Stimulated activated CD8-positive, alpha-beta memory T cell treated with anti-CD3 and anti-CD28 coated beads, Interleukin-2, amount 100 ng/mL, for 1 hour (primary cell): ENCODE measurements at places on chromosomes 2 and 18.

- no peak for DNase-seq
These were observed 109.1 kb downstream of the SMAD2 start for GRCh38 chr18:47821314-47821713.

- peak; percentile 28 for DNase-seq
These were observed 57.1 kb downstream of the RMDN2 start for GRCh38 chr2:37982147-37982582.

DNA sequence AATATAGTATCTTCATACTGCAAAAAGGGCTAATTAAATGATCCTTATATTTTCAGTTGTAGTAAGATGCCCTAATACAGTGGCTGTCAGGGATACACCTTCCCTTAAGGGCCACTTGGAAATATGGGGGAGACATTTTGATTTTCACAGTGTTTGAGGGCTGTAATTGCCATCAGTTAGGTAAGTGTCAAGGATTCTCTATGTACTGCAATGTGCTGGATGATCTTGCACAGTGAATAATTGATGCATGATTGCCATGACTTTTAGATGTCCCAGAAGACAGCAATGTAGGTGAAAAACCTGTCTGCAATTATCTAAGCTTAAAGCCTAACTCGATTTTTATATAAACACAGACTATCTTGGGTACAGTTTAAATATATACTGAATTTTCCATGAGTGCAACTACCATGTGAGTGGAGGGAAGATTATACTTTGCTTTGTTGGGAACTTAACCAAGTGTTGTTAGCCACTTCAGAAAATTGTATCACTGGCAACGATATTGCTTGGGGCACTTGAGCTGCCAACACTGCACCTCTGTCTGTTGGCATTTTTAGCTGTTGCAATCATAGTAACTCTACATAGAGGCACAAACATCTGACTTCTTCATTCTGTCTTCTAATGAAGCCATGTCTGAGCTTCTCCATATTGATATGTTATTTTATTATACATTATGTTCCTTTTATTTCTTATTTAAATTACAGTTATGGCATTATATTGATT is 45.2 kb downstream of the MAIP1 start:
- no peak for DNase-seq

DNA sequence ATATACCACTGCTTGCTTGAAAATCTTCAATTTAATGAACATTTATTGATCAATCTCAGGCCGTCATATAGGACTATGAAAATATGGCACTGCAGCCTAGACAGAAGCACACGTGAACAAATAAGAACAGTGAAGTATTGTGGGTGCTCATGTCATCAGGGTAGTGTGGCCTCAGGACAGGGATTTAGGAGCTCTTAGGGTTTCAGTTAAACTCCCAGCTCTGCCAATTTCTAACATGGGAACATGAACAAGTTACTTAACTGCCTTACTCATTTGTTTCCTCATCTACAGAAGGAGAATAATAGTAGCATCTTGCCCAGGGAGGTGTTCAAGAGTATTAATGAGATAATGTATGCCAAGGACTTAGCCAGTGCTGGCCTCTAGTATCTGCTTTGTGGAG is 146.0 kb upstream of the MAP3K20 start:
- no peak for DNase-seq

DNA sequence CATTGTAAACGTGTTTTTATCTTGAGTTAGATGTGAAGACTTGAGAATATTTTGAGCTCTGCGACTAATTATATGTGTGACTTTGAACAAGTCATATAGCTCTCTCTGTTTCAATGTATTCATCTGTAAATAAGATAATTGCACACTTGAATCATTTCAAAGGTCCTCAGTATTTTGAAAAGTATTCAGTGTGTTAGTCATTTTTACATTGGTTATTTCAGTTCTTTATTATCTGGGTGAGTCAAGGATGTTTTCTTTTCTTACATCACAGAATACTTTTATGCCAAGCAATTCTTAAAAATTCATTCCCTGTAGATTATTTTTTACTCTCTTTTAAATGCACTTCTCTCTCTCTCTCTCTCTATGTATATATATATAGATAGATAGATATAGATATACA is 1098.0 kb upstream of the ZEB2 start:
- DNase-seq: no peak

GRCh38 chr2:174465327-174465726 is 21.5 kb downstream of the GPR155 start:
- no peak for DNase-seq

DNA sequence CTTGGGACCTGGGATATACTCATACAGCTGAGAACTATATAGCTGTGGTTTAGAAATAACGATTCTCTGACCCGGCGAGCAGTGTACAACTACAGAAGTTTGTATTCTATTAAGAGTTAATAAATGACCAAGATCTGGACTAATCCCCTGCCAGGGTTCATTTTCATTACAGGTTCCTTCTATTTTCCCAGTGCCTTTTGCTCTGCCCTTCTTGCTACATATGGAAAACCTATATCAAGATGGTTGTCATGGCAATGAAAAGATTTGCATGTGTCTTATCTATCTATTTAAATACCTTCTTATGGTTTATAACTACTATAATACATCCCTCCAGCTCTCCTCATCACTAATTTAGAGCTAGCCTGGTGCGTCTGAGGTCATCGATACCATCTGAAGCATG is 965.2 kb downstream of the BCL11A start:
- no peak for DNase-seq

DNA sequence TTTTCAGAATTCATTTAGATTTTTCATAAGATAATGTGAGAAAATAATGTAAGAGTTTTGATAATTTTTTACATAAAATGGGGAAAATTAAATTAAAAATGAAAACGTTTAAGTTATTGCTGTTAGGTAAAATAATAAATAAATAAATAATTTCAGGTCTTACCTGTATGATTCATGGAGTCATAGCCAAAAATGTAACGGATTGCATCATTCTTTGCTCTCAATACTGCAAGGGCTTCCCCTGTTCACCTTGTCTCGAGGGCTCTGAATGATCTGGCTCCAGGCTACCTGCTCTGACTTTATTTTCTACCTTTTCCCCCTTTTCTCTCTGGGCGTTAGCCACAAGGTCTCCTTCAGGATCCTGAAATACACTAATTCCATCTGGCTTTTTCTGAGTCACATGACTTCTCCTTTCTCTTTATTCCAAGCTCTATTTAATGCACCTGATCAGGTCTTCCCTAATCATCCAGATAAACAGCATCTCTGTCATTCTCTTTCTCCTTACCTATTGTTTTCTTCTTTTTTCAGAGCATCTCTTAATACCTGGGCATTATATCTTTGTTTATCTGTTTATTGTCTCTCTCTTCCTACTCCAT is 30.0 kb upstream of the CFAP36 start:
- no peak for DNase-seq

- DNase-seq: no peak
These were observed 22.1 kb upstream of the CTDP1 start for GRCh38 chr18:79657342-79657996.

DNA sequence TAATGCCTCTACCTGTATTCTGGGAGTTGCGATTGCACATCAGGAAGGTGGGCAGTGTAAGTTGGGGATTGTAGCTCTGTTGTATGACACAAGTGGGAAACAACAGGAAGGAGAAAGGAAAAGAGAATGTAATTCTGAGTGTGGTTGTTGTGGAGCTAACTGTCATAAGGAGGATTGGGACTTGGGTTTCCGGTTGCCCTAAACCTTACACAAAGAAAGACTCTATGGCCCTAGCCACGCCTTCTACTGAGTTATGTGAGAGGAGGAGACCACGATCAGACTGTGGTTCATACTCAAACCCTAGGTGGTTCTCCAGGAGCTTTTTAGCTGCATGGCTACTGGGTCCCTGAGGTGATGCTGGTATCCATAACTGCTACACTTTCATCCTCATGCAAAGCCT is 86.5 kb downstream of the TANC1 start:
- no peak for DNase-seq

- DNase-seq: no peak
These were observed 365.1 kb upstream of the ETAA1 start for GRCh38 chr2:67032076-67032475.

DNA sequence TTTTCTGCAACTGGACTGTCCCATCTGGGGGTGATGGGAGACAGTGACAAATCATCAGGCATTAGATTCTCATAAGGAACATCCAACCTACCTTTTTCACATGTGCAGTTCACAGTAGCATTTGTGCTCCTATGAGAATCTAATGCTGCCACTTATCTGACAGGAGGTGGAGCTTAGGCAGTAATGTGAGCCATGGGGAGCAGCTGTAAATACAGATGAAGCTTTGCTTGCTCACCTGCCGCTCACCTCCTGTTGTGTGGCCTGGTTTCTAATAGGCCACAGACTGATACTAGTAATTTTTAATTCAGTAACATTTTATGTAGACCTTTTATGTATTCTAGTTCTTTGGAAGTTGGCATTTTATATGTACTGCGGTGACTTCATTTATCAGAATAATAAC is 180.1 kb upstream of the SPOPL start:
- DNase-seq: no peak

DNA sequence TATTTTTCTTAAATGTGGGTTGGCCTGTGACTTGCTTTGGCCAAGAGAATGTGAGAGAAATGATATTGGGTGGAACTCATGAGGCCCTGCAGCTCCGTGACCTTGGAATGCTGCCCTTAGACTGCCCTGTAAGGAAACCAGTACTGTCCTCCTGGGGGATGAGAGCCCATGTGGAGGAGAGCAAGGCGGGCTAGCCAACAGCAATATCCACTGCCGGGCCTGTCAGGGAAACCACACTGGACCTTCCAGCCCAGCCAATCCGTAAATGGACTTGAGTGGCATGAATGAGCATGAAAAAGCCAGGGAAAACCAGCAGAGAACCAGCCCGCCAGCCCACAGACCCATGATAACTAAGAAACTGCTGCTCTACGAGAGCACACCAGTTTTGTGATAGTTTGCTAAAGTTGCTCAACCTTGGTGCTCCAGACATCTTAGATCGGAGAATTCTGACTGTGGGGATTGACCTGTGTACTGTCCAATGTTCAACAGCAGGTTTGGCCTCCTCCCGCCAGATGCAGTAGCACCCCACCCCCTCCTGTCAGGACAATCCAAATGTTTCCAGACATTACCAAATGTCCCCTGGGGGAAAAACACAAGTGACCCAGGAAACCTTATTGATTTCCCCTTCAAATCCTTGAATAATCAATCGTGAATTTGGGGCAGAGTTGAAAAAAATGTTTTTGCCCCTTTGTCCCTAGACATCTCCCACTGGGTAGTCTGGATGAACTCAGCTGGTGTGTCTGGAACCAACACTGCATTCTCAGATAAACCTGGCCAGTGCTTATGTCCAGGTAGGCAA is 27.2 kb downstream of the ALPK2 start:
- no peak for DNase-seq

GRCh38 chr2:21234464-21235120 is 110.8 kb downstream of the TDRD15 start:
- no peak for DNase-seq

DNA sequence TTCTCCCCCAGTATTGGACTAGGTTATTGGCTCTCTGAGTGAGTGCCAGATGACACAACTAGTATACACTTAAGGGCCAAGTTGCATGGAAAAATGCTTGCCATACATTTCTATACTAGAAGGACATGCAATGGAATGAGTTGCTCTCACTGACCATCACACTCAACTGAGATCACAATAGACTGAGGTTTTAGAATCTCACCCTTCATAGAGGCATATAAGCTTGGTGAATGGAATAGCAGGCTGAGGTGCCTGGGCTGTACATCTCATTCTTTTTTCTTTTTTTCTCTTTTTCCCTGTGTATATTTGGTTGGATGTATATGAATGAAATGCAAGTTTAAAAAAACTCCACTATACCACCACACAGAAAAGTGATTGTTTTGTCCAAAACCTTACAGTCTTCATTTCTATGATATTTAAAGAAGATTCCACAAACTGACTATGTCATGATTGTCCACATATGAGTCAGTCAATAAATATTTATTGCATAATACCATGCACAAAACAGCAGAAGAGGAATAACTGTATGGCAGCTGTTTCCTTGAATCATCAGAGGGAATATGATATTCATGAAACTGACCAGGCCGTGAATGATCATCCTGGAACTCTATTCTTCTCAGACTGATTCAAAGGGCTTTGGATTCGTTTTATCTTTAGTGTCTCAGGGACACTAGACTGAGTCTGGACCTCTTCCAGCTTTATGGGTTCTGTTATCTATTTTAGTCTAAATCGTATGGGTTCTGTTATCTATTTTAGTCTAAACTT is 122.6 kb upstream of the STK17B start:
- no peak for DNase-seq

- no peak for DNase-seq
These were observed 282.9 kb upstream of the TNP1 start for GRCh38 chr2:217142649-217143266.

DNA sequence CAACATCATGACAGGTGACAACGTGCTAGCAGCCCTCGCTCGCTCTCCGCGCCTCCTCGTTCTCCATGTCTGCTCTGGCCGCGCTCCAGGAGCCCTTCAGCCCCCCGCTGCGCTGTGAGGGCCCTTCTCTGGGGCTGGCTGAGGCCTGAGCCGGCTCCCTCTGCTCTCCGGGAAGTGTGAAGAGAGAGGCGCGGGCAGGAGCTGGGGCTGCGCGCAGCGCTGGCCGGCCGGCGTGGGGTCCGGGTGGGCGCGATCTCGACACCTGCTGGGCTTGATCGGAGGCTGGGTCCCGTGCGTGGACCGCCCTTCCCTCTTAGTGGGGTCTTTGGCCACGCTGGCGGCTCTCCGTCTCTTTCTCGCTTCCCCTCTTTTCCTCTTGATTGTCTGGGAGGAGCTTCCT is 195.5 kb downstream of the ANKRD30BL start:
- no peak for DNase-seq

GRCh38 chr2:134193006-134193405 is 60.9 kb upstream of the MGAT5 start:
- DNase-seq: no peak

DNA sequence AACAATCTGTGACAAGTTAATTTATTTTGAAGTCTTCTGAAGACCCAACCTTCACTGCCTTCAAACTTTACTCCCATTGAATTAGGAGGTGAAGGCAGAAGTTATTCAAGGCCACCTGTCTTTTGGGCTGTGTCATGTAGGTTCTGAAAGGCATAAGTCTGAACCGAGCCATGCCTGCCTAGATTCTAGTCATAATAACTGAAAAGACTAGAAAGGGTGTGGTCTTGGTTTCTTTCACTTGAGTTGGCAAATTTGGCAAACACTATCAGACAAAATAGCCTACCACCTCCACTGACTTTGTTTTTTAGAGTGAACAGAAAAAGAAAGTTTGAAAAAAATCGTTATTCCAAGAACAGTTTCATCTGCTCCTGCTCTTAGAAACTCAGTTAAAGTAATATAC is 38.4 kb downstream of the PPM1B start:
- DNase-seq: no peak

GRCh38 chr2:147442816-147443215 is 402.0 kb upstream of the ACVR2A start:
- DNase-seq: no peak

DNA sequence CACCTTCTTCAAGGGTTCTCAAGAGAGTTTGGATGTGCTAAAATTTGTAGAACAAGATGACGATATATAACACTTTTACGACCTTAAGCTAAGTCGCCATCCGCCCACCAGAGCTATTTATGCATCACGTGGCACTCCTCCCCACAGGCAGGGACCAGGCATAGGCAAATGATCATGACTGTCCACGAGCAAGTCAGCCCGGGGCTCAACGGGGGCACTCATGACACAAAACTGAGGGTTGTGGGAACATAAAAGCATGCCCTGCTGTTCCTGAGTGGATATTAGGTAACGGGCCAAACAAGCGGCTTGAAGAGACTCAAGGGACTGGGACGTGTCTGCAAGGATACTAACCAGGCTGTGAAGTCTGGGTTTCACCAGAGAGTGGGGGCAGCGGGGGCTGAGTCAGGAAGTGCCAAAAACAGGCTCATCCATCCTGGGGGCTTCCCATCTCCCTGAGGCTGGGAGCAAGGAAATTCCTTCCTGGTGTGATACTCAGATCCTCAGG is 58.1 kb downstream of the FAM178B start:
- DNase-seq: no peak
